Neural progenitor cell (in vitro differentiated cells): ENCODE measurements at places on chromosomes 12 and 14.
A peak's percentile ranks its signal among the peaks of the same experiment; 100 is the strongest.

GRCh38 chr12:74957634-74958033, 252.0 kb downstream of the KCNC2 start:
- DNase-seq: no peak

DNA sequence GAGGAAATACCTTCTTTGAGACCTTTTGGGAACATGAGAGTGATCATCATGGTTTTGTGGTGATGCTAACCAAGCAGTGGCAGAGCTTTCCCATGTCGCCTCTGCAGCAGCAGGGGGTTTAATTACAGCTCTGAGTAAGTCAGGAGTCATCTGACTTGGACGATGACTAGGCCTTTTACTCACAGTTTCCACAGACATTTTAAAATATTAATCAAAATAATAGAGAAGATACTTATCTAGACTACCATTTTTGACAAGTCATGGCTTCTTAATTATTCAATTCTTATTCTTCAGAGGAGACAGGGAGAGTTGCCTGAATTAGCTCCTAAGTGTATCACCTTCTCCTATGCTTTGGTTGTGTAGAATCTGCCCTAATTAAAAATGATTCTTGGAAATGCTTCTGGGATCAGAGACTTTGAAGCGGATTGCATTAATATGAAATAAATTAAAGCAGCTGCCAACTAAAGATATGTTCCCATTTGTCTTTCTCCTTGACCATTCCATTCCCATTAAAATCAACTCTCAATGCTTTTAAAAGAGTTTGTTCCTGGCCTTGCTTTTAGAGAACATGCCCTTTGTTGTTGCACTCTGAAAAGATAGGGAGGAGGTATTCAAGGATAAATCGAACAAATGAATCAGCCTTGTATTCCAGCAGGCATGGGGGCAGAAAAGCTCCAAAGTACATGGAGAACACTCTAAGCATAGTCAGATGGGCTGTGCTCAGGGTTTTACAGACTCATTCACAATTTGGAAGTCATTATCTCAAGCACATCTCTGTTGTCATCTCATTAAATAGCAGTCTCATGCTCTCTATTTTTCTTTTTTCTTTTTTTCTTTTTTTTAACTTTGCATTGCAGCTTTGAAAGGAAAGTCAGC, 7.7 kb upstream of the IFNG-AS1 start:
- no peak for DNase-seq

GRCh38 chr14:26429205-26429604, 168.6 kb downstream of the NOVA1 start:
- no peak for DNase-seq

DNA sequence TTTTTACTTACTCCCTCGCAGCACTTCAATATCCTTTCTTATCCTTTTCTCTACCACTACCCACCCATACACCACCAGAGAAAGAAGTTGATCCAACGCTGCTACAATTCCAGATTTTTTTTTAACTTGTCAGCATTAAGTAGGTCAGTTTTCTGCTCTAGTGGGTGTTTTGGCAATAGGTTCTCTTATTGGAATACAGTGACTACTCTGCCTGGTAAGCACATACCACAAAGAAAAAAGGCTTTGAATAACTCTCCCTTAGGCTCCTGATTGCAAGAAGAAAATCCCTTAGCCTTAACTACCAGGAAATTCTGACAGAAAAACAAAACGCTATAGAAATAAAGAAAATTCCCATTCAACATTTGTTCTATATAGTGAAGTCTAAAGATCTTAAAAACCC, 72.0 kb downstream of the NUMB start:
- no peak for DNase-seq

DNA sequence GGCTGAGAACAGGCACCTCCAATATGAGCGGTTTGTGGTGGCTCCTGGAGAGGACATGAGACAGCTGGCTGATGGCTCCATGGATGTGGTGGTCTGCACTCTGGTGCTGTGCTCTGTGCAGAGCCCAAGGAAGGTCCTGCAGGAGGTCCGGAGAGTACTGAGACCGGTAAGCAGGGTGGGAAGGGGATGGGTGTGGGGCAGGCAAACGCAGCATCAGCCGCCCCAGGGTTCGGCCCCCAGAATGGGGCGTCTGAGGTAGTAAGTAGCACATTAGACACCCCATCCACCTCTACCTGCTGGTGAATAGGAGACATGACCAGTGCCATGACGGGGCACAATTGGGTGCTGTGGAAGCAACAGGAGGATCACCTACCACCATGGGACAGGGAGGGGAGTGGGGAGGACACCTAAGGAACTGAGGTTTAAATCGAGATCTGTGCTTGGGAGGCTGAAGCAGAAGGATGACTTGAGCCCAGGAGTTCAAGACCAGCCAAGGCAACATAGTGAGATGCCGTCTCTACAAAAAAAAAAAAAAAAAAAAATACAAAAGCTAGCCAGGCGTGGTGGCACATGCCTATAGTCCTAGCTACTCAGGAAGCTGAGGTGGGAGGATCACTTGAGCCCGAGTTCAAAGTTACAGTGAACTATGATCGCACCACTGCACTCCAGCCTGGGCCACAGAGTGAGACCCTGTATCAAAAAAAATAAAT, 25.5 kb downstream of the ITGA7 start:
- DNase-seq: no peak

GRCh38 chr14:58553959-58554358, 83.8 kb upstream of the DACT1 start:
- no peak for DNase-seq

DNA sequence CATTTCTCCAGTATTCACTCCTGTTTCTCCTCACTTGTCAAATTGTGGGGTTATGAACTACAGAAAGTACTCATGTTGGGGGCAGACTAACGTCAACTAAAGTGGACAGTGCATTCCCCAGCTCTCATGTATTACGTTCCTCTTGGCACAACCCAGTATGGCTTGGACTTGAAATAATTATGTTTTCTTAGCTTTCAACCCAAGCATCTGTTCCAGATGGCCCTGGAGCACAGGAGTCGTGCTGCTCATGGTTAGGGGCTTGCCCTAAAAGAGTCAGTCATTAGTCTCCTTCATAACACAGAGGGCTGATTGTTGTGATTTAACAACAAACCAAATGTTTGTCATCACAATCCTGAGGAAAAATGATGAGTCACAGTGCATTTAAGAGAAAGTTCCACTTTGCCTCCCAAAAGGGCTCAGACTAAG, 154.4 kb downstream of the RPAP3 start:
- DNase-seq: no peak

GRCh38 chr12:54379398-54380201, 4.9 kb downstream of the ZNF385A start:
- DNase-seq: peak; percentile 96

GRCh38 chr12:54411391-54412241, 7.5 kb downstream of the ITGA5 start:
- DNase-seq: no peak

DNA sequence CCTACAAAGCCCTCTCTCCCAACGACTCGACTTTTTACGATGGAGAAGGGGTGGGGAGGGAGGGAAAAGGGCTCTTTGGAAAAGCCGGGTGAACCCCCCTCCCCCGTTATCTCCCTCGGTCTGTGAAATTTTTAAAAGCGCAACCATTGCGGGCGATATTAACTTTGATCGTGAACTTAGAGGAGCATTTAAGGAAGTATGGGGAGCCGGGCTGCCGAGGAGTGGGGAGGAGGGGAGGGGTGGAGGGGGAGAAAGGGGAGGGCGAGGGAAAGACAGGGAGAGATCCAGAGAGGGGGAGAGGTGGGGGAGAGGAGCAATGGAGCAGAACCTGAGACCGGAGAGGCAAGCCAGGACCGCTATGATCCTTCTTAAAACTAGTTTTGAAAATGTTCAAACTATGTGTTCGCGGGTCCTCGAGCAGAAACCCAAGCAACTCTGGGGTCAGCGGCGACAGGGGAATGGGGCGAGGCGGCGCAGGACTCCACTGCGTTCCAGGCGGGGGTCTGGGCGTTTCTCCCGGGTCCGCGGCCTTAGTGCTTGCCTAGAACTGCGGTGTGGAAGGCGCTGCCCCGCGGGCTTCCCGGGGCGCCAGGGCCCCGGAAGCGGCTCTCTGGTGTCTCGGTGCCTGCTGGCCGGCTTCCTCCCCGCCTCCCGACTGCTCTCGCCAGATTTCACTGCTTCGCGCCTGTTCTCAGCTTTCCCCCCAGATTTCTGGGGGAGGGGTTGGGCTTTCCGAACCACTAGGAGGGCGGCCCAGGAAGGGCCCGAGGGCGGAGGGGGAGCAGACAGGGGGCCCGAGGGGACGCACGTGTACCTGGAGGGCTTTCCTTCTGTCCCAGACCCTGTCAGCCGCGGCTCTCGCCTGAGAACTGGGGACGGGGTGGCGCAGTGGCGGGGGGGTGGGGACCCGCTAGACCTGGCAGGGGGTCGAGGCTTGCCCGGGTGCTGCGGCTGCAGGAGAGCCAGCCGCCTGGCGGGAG, at the start of gene HOTAIR:
Gene HOTAIR (minus strand): TSS at position 871 of the 980 bp plus-strand sequence.
- no peak for DNase-seq

DNA sequence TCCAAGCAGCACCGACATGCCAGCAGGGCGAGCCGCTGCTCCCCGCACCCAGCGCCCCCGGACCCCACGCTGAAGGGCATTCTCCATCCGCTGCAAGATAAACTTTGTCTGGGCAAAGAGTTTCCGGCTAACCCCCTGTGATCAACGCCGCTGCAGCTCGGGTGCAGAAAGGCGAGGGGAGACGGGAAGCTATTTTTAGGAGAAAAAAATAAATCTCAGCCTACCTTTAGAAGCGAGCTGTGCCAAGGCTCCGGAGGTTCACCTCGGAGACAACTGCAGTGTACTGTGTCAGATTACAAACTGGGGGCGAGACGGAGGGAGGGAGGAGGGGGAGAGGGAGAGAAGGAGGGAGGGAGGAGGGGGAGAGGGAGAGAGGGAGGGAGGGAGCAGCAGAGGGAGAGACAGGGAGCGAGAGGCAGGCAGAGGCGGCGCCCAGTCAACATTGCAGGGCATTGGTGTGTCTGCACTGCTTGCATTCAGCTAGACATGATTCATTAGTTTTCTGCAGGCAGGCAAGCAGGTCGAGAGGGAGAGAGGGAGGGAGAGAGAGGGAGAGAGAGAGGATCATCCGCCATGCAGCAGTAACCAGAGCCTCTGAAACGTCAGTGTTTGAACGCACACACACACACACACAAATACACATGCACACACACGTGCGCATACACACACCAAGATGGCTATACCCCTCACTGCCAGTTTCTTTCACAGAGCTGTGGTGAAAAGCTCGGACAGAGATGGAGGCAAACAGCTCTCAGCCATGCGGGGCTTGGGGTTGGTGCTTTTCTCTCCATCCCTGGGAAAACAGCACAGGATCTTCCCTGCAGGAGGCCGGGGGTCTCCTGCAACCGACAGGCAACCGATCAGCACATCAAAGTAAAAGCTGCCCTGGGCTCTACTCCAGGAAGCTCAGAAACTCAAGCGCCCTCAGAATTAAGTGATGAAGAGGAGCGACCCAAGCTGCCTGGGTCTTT, at the start of gene RIMBP2:
Gene RIMBP2 (minus strand): TSS at position 302 of the 971 bp plus-strand sequence. CDS start 237,286 bp downstream, outside the sequence.
- DNase-seq: peak; percentile 82

- DNase-seq: no peak
These were observed 1256.8 kb upstream of the FLRT2 start for GRCh38 chr14:84273181-84273580.

DNA sequence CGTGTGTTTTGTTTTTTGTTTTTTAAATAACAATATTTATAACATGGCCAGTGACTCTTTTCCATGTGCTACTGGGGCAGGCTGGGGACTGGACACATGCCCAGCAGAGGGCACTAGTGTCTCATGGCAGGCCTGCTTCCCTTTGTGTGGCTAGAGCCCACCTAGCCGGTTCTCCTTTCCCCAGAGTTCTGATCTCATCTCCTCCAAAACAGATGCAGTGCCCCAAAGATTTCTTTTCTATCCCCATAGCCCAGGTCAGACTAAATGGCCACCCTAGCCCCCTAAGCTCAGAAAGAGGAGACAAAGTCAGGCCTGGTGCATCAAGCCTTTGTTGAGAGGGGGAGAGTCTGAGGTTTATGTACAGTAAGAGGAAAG, 21.2 kb downstream of the PRPF40B start:
- peak; percentile 85 for DNase-seq

DNA sequence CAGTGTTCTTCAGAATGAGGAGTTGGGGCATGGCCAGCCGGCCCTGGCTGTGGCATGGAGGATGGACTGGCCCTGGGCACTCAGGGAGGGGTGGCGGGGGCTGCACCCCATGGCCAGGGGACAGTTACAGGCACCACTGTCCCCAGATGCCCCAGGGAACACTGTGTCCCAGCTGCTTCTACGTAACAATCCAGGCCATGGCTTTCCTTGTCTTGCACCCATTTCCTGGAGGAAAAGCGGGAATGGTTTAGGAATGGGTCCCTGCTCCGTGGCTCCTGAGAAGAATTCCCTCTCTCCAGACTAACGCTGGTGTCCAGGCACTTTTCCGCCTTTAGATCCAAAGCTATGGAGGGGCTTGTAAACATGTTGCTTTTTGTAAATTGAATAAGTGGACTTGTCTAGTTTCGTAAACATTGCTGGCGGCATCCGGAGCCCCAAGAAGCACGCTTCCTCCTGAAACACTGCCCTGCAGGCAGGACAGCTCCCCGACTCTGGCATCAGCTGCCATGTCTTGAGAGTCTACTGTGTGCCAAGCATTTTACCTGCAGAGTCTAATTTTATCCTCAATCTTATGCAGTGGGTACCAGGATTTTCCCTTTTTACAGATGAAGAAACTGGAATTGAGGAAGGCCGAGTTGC, 238.3 kb downstream of the SLC41A2 start:
- no peak for DNase-seq

GRCh38 chr14:106491851-106492250, 965.5 kb downstream of the TMEM121 start:
- DNase-seq: no peak

- DNase-seq: peak; percentile 37
These were observed 9.4 kb downstream of the AHNAK2 start for GRCh38 chr14:104968541-104969401.

- no peak for DNase-seq
These were observed 1035.6 kb upstream of the TMEM132C start for GRCh38 chr12:127231371-127231770.
